ENCODE measurements at places on chromosomes 13 and 19. TPM values are rescaled to one million over a fixed set of nuclear protein-coding genes. Genes with fewer than 3 reads are reported as not detected.

DNA sequence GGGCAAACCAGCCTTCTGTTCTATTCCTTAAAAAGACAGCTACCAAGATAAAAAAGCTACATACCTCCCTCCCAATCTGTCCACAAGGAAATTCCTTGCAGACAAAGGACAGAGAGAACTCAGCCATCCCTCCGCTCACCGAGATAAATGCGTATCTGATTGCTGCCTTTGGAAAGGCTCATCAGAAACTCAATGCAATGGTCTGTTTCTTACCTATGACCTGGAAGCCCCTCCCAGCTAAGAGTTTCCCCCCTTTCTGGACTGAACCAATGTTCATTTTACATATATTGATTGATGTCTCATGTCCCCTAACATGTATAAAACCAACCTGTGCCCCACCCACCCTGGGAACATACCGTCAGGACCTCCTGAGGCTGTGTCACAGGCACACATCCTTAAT, 11.6 kb downstream of the BTBD2 start:
- H3K27me3 ChIP-seq, result no peaks in the 10 kb centered on the region
- H3K4me3 ChIP-seq, result no peak overlapping the region
- no peak for DNase-seq

The PODNL1 gene
- 0.81 TPM for total RNA-seq

- no peaks in the 10 kb centered on the region for H3K36me3 ChIP-seq
- H3K4me1 ChIP-seq, result no peaks in the 10 kb centered on the region
- no peak overlapping the region for H3K4me3 ChIP-seq
- no peak overlapping the region for H3K27ac ChIP-seq
Observed at GRCh38 chr13:25037057-25037813, 58.7 kb upstream of the PABPC3 start.

GRCh38 chr19:12778017-12778904, 2.9 kb upstream of the HOOK2 start:
- peaks cover 61% of the 10 kb centered on the region for H3K4me1 ChIP-seq
- no peaks in the 10 kb centered on the region for H3K36me3 ChIP-seq
- peak; percentile 60 for DNase-seq
- peak overlapping the region; percentile 86 for H3K27ac ChIP-seq

DNA sequence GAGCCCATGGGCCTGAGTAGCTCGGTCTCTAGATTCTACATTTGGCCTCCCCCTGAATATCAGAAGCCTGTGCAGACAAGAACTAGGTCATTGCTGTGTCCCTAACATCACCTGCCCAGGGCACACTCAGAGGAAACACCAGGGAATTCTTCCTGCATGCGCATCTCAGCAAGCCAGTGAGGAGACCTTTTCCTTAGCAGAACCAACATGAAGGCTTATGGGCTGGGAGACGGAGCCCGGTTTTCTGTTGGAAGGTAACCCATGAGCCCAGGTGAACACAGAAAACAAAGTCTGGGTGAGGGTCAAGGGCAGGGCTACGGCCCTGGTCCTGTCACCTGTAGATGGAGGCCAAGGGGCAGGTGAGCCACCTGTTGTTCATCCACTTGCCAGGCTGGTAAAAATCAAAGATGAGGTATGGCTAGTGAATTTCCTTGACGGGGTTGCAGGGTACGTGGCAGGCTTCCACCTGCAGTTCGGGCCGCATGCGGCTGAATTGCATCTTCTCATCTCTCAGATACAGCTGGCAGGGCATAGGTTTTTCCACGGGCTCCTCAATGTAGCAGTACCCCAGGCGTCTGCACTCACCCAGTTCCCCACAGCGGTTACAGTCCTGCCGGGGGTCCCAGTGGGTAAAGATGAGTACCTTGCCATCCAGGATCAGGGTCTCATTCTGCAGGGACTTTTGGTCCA, 3.6 kb upstream of the FAM187B start:
- H3K4me1 ChIP-seq, result peaks cover 7% of the 10 kb centered on the region
- DNase-seq, result no peak
- no peak overlapping the region for H3K27ac ChIP-seq

The MYH14 gene
- not detected for total RNA-seq

The LRRC8E gene
- total RNA-seq, result not detected

The SYCN gene
- not detected for total RNA-seq

- H3K4me1 ChIP-seq, result no peaks in the 10 kb centered on the region
- no peak for DNase-seq
- no peaks in the 10 kb centered on the region for H3K36me3 ChIP-seq
- no peak overlapping the region for H3K27ac ChIP-seq
Observed at GRCh38 chr13:93397619-93398018, 171.0 kb downstream of the GPC6 start.

The BRSK1 gene
- 19.6 TPM for total RNA-seq

- DNase-seq, result no peak
- no peak overlapping the region for H3K27ac ChIP-seq
- H3K4me3 ChIP-seq, result no peak overlapping the region
- no peaks in the 10 kb centered on the region for H3K36me3 ChIP-seq
- peaks cover 24% of the 10 kb centered on the region for H3K4me1 ChIP-seq
Observed at GRCh38 chr13:44762911-44763310, 186.8 kb upstream of the TSC22D1 start.

DNA sequence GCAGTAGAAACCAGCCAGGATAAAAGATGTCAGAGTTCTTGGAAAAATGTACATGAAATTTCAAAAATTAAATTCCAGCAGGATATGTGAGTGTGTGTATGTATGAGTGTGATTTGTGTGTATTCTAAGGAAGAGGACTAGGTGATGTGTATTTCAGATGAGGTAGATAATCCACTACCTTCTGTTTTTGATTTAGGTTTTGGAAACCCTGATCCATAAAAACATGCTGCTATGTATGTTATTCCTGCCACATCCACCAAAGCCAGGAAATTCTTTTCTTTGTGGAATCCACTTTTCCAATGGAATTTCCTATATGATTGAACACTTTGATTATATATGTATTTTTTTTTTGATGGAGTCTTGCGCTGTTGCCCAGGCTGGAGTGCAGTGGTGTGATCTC, 276.9 kb downstream of the UQCRFS1 start:
- no peaks in the 10 kb centered on the region for H3K27me3 ChIP-seq
- H3K4me1 ChIP-seq, result no peaks in the 10 kb centered on the region
- H3K36me3 ChIP-seq, result no peaks in the 10 kb centered on the region
- H3K4me3 ChIP-seq, result no peak overlapping the region
- no peak overlapping the region for H3K27ac ChIP-seq
- DNase-seq, result no peak

GRCh38 chr19:3942790-3943409, 10.0 kb downstream of the NMRK2 start:
- H3K36me3 ChIP-seq, result no peaks in the 10 kb centered on the region
- H3K4me1 ChIP-seq, result no peaks in the 10 kb centered on the region
- no peaks in the 10 kb centered on the region for H3K27me3 ChIP-seq
- no peak for DNase-seq

DNA sequence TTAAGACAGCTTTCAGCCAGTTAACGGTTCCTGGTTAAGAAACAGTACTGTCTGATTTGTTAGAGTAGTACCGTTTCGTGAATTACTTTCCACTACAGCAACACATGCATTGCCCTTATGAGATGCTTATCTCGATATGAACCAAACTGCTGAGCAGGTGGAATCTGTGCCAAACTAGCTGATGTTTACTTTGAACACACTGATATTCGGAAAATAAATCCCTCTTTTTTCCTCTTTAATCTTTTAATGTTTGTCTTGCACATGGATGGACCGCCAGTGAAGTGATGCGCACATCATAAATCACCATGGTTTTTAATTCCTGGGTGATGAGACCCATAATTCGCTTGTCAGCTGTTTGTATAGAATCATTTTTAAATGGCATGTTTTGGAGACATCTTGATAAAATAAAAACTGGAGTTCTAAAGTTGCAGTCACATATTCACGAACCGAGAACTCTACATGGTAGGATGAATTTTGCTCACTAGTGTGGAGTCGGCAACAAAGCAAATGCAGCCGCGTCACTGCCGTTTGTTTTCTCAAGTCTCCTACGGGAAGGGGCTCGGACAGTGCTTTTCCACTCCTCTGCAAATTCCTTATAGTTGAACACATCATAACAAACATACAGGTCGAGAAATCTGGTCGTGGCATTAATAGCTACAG, 1.1 kb downstream of the GJA3 start:
- peaks cover 15% of the 10 kb centered on the region for H3K4me1 ChIP-seq
- DNase-seq, result no peak
- H3K36me3 ChIP-seq, result peaks cover 1% of the 10 kb centered on the region
- H3K27me3 ChIP-seq, result peaks cover 42% of the 10 kb centered on the region
- peak overlapping the region; percentile 26 for H3K27ac ChIP-seq

GRCh38 chr13:36973621-36974295, 25.4 kb downstream of the ALG5 start:
- DNase-seq, result no peak
- H3K27me3 ChIP-seq, result no peaks in the 10 kb centered on the region
- H3K27ac ChIP-seq, result peak overlapping the region; percentile 18
- H3K36me3 ChIP-seq, result peaks cover 10% of the 10 kb centered on the region
- H3K4me1 ChIP-seq, result no peaks in the 10 kb centered on the region

GRCh38 chr19:14400951-14401431, 18.1 kb downstream of the DDX39A start:
- peaks cover 22% of the 10 kb centered on the region for H3K4me1 ChIP-seq
- peak overlapping the region; percentile 83 for H3K27ac ChIP-seq
- no peak for DNase-seq

GRCh38 chr13:22276616-22277015, 605.7 kb downstream of the FGF9 start:
- H3K4me3 ChIP-seq, result no peak overlapping the region
- H3K27ac ChIP-seq, result no peak overlapping the region
- no peak for DNase-seq
- H3K4me1 ChIP-seq, result peaks cover 13% of the 10 kb centered on the region
- no peaks in the 10 kb centered on the region for H3K36me3 ChIP-seq
- no peaks in the 10 kb centered on the region for H3K27me3 ChIP-seq

DNA sequence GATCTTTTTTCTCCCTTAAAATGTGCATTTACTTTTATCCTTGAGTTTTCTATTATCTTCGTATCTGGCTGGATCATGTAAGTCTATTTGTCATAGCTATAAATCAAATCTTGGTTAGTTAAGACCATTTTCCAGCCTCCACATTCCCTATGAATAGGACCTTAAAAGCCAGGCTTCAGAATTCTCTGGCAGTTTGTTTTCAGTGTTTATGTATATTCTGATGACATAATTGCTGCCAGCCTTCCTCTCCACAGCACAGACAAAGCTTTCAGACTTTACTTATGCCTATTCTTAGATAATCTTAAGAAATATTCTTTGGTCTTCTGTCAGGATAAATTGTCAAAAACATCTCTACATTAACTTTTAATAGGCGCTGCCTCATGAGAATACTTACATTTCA, 870.8 kb upstream of the SPRY2 start:
- no peak overlapping the region for H3K4me3 ChIP-seq
- no peaks in the 10 kb centered on the region for H3K27me3 ChIP-seq
- H3K27ac ChIP-seq, result no peak overlapping the region

DNA sequence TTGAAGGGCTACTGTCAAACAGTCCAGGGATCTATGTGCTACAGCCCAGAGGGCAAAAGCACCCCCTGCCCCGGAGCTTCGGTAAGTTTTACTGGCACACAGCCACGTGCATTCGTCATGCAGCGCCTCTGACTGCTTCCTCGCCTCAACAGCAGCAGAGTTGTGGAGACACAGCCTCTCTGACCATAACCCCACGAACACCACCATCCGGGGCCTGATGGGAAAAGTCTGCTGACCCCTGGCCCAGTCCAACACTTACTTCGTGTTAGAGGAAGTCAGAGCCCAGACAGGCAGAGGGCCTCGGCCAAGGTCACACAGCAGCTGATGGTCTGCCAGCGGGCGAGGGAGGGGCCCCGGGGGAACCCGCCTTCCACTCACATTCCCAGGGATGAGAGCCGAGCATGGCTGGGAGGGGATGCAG, 5.1 kb downstream of the CBARP start:
- no peak for DNase-seq
- H3K4me3 ChIP-seq, result no peak overlapping the region
- no peaks in the 10 kb centered on the region for H3K27me3 ChIP-seq
- H3K27ac ChIP-seq, result no peak overlapping the region

The CYP4F2 gene
- 0.19 TPM for total RNA-seq

DNA sequence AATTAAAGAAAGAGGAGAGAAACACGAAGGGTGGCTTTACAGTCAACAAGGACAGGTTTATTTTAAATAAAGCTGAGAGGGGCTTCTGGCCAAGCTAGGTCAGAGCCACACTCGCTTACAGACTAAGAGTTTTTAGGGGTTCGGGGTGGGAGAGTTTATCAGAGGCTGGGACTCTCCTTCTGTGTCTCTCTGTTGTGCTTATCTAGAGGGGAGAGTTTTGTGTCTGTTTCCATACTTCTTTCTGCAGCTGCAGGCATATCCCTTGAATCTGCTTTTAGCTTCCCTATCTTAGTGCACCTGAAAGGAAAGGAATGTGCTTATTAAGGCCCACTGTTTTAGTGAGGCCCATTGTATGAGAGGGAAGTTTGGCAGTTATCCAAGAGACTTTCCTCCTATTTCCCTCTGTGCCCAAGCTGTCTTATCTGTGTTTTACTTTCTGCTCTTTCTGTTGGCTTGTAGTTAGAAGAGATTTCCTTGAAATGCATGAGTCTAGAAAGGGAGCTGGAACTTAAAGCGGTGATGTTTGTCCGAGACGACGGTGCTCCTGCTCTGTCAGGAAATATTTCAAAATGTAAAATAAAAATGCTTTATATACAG, 275.3 kb downstream of the KCTD12 start:
- no peak overlapping the region for H3K27ac ChIP-seq
- H3K27me3 ChIP-seq, result no peaks in the 10 kb centered on the region
- H3K4me1 ChIP-seq, result no peaks in the 10 kb centered on the region

- H3K27me3 ChIP-seq, result no peaks in the 10 kb centered on the region
- no peak overlapping the region for H3K4me3 ChIP-seq
- no peaks in the 10 kb centered on the region for H3K4me1 ChIP-seq
- no peak for DNase-seq
- no peaks in the 10 kb centered on the region for H3K36me3 ChIP-seq
Observed at GRCh38 chr13:33793726-33794125, 24.2 kb upstream of the RFC3 start.

DNA sequence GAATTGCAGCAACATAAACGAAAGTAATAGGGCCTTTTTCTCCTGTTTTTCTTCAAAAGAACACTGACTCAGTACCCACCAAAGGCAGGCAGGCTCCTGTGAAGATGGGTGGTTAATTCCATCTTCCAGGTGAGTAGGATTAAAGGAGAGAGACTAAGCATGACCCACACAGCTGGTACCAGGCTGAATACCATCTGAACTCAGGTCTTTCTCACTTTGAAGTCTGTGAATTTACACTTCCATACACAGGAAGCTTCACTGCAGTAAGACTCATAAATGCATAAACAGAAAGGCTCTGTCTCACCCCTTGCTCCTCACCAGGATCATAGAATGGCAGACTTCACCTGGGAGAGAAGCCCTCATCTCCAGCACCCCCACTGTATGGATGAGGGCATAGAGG, 194.6 kb downstream of the KLF12 start:
- no peaks in the 10 kb centered on the region for H3K27me3 ChIP-seq
- H3K27ac ChIP-seq, result no peak overlapping the region
- no peak for DNase-seq
- peaks cover 75% of the 10 kb centered on the region for H3K4me1 ChIP-seq
- no peaks in the 10 kb centered on the region for H3K36me3 ChIP-seq

GRCh38 chr19:8731428-8732169, 10.2 kb downstream of the OR2Z1 start:
- H3K4me3 ChIP-seq, result no peak overlapping the region
- no peak overlapping the region for H3K27ac ChIP-seq
- no peaks in the 10 kb centered on the region for H3K4me1 ChIP-seq
- no peaks in the 10 kb centered on the region for H3K36me3 ChIP-seq
- H3K27me3 ChIP-seq, result no peaks in the 10 kb centered on the region

Measured in activated T-cell treated with anti-CD3 and anti-CD28 coated beads, Interleukin-2, amount 50 U/mL, for 72 hours (primary cell).